ENCODE measurements at places on chromosomes 2 and 18.
A peak's percentile ranks its signal among the peaks of the same experiment; 100 is the strongest.

DNA sequence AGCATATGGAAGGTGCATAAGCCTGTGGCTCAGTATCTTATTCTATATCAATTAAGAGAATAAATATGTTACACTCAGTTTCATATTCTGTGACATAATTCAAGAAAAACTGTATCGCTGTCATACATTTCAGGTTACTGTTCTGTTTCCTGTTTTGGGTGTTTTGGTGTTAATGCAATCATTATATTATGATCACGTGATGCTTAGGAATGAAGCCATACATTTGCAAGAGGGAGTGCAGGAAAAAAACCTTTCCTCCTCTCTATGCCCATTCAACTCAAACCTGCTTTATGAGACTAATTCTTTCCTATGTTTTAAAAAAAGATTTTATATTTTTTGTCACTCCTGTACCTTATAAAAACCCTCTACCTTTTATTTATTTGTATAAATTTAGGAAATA is 120.8 kb upstream of the DDX18 start:
- no peak for DNase-seq

- DNase-seq: no peak
These were observed 7.9 kb downstream of the CABLES1 start for GRCh38 chr18:23143016-23143814.

DNA sequence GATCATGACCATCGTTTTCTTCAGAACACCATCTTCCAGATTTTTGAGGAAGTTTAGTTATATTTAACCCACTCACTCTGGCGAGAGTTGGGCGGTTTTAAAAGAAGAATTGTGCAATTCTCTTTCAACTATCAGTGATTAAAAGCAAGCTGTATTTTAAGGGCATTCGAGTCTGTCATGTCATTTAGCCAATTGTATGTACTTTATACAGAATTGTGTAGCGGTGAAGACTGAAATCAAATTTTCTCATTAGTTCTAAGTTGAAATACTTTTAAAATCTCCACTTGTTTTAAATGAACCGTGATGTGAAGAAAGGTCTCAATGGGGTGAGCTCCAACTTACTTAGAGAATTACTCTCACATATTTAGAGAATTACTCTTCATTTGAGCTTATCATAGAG is 214.6 kb upstream of the DTNA start:
- DNase-seq: no peak

GRCh38 chr2:120241684-120242083 is 11.0 kb upstream of the RALB start:
- no peak for DNase-seq

GRCh38 chr2:216188559-216188850 is 79.4 kb downstream of the XRCC5 start:
- no peak for DNase-seq

- DNase-seq: peak; percentile 31
These were observed 475 bp downstream of the B3GNT2 start for GRCh38 chr2:62196278-62196901.

- no peak for DNase-seq
These were observed 902.4 kb upstream of the PIK3C3 start for GRCh38 chr18:41052625-41053024.

- DNase-seq: no peak
These were observed 151.1 kb upstream of the MSH6 start for GRCh38 chr2:47631792-47632398.

- no peak for DNase-seq
These were observed 698.1 kb upstream of the CDH2 start for GRCh38 chr18:28875059-28875458.

- DNase-seq: no peak
These were observed 11.8 kb upstream of the LYPD1 start for GRCh38 chr2:132681766-132682165.

DNA sequence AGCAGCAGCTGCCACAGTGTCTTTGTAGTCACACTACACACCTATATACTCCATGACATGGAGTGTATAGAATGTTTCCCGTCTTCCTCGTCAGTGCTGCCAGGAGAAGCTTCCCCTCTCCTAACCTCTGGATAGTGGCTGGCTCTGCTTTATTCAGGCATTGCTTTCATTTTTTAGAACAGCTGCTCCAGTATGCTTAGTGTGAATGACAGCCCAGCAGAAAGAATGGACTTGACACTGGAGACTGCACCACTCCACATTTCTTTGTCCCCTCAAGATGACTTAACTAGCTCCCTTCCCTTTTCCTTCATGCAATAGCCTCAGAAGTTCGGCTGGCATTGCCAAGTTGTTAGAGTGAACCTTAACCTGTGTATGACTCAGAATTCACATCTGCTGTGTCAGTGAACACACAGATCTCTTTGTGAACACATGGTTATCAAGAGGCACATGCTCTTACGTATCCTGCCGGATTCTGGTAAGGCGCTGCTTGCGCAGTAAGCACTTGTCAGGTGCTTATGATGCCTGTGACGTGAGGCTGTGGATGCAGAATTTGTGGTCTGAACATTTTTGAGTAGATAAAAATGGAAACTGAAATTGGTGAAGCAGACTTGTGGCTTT is 73.9 kb downstream of the NEDD4L start:
- DNase-seq: no peak

All from stimulated activated CD4-positive, alpha-beta T cell treated with anti-CD3 and anti-CD28 coated beads, Interleukin-1b, Interleukin-23, amount 100 ng/mL, for 4 hours (primary cell).